GM10248 (cell line): ENCODE measurements at places on chromosomes 11 and 22.

- no peak for DNase-seq
These were observed 2.6 kb upstream of the P2RY2 start for GRCh38 chr11:73215191-73216134.

- no peak for DNase-seq
These were observed 43.8 kb upstream of the LYVE1 start for GRCh38 chr11:10611979-10612862.

GRCh38 chr22:37638391-37639069 lies 939 bp upstream of the SH3BP1 start:
- DNase-seq, result no peak

DNA sequence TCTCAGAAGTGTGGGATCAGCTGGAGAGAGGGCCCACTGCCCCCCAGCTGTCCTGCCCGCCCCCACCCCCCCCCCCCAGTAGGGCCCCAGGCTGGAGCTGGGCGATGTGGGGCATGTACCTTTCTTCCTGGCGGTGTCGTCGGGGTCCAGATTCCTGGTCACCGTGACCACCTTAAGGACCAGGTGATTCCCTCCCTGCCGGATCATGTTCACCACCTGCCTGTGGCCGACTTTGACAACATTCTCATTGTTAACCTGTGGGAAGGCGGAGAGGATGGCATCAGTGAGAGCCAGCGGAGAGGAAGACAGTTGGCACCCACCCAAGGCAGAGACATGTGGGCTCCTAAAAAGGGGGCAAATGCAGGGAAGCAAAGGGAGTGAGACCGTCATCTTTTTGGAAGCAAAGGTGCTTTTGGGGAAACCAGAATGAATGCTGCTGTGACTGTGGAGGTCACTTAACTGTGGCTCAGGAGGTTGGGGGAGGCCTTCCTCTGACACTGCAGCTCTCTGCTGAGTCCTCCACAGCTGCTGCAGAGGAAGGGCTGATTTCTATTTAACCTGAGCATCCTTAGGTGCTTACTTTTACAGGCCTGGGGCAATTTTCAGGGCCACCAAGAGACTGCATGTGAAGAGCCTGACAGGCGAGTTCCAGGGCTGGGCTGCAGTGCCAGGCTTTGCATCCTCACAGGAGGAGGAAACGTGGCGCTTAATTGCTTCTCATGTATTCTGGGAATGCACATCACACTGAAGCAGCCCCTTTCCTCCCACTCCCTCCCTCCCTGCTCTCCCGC lies 104.5 kb downstream of the CTTN start:
- DNase-seq, result no peak

DNA sequence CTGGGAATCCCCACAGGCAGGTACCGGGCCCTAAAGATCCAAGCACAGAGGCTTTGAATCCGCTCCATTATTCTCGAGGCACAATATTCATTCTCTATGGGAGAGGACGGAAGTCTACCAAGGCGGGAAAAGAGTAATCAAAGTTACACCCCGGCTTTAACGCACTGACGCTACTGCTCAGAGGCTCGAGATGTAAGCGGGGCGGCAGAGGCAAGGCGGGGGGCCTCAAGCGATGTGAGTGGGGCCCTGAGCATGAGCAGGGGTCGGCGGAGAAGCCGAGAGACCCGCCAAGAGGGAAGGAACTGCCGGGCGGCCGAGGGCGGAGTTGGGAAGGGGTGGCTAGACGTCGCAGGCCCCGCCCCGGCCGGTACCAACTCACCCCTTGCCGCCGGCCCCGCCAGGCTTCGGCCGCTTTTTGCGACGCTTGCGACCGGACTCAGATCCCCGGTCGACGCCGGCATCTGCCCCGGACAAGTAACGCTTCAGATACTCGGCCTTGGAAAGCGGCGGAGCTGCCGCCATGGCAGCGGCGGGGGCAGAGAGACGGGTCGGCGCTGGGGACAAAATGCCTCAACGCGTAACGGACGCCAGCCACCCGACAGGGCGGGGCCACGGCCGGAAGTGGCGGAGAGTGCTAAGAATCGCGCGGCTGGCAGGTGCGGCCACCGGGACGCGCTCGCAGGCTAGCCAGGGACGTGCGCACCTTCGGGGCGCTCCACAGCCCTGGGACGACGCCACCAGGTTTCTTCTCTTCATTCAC lies at the start of gene BUD13:
Gene BUD13 (minus strand): TSS at position 545 of the 760 bp plus-strand sequence. CDS start 23 bp downstream, at position 522.
- DNase-seq, result peak; percentile 96

DNA sequence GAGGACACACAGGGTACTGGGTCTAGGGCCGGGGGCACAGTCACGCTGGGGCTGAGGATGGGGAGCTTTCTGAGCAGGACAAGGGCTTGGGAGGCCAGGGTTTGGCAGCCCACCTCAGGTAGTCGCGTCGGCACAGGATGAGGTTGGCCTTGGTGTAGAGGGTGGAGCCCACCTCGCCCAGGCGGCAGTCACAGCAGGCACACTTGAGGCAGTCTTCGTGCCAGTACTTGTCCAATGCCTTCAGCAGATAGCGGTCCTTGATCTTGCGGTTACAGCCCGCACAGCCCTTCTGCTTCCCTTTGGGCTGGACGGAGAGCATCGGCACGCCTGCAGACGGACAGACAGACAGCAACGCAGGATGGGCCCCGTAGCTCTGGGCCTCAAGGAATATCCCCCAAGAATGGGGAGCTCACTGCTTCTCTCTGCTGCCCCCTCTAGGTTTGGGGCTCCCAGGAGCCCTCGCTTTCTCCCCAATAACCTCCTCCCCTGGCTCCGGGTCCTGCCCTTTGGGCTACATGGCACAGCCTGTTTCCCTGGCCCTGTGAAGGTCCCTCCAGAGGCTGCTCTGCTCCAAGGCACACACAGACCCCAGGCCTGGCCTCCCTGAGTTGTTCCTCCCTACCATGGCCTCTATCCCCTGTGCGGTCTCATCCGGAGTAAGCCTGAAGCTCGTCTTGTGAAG lies 33.4 kb downstream of the LMO1 start:
- DNase-seq, result no peak

DNA sequence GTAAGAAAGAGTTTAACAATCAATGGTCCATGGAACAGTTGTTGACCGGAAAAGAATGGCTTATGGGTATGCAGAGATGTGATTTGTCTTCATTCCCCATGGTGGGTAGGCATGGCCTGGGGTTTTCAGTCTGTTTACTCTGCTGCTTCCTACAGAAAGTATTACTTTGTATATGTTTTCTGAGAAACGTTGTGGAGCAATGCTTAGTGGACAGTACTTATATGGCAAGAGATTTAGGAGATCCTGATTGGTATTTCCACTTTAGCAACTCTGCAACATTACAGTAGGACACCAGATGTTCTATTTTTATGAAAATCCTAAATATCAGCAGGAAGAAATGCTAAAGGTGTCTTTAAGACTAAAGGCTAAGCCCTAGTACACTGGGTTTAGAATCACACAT lies 309.1 kb downstream of the AASDHPPT start:
- no peak for DNase-seq

GRCh38 chr11:553988-554340 lies 6.6 kb downstream of the LMNTD2 start:
- no peak for DNase-seq

DNA sequence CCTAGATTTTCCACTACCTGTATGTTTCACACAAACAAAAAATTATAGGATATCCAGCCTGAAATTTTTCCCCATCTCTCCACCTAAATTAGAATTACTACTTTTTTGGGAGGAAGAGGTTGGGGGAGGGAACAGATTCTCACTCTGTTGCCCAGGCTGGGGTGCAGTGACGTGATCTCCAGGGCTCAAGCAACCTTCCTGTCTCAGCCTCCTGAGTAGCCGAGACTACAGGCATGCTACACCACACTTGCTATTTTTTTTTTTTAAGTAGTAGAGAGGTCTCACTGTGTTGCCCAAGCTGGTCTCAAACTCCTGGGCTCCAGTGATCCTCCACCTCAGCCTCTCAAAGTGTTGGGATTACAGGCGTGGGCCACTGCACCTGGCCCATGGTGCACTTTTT lies 9.5 kb downstream of the JAML start:
- no peak for DNase-seq

GRCh38 chr11:114153224-114153623 lies 93.7 kb downstream of the ZBTB16 start:
- no peak for DNase-seq

- DNase-seq, result no peak
These were observed 44.3 kb downstream of the NNMT start for GRCh38 chr11:114340311-114341131.

- DNase-seq, result no peak
These were observed 129.0 kb downstream of the TEAD1 start for GRCh38 chr11:12803086-12803826.

DNA sequence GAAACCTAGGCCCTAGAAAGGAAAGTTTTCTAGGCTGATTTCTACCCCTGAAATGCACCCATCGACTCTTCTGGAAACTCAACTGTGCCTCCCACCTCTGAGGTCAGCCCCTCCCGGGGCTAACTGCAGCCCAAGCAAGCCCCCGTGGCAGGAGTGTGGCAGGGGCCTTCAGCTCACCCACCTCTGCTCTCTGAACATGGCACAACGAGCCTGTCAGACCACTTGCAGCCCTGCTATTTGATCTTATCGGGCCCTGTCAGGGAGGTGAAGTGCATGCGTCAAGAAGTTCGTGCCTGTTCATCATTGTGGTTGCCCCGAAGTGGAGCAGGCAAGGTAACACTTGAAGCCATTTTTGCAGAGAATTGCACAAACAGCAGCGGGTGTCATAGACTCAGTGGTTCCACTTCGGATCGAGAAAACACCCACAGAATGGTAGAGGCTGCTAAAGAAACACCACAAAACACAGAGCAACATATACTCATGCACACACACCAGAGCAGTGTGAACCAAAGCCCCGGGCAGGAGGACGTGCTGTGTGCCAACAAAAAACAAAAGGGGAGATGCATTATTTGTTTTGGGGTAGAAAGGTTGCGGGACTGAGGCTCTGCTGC lies 262.7 kb downstream of the ETS1 start:
- DNase-seq, result no peak

GRCh38 chr11:120109531-120109930 lies 28.4 kb downstream of the TRIM29 start:
- DNase-seq, result no peak

DNA sequence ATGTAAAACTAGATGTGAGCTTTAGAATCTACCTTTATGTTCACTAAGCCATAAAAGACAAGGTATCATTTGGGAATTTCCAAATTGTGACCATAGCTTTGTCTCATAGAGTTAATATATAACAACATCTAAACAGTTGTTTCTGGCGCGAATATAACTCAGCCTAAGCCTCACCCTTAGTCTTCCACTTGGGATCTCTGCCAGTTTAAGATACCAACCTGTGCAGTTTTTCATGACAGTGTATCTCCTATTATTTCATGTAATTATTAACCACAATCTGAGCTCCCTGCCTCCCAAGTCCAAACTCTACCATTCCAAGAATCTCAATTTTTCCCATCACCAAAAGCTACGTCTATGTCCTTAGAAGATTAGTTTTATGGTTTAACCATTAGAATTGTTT lies 572.5 kb upstream of the ISX start:
- no peak for DNase-seq

DNA sequence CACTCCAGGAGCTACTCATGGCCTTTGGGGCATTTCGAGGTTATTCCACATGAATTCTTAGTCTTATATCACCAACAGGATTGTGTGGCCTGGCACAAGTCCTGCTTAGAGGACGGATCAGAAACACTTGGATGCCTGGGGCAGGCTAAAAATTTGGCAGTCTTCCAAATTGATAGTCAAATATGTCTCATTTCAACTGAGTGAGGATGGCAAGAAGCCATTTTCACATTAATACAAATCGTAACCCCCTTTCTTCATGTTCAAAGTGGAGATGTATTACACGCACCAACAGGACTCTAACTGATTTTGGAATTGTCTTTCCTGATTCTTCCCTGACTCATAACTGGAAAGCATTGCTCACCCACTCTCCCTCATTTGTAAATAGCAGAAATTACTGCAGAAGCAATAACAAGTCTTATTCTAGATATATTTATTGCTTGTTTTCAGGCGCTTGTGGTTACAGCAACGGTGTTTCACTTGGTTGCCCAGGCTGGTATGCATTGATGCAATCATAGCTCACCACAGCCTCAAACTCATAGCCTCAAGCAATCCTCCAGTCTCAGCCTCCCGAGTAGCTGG lies 10.3 kb upstream of the CCDC86 start:
- no peak for DNase-seq

DNA sequence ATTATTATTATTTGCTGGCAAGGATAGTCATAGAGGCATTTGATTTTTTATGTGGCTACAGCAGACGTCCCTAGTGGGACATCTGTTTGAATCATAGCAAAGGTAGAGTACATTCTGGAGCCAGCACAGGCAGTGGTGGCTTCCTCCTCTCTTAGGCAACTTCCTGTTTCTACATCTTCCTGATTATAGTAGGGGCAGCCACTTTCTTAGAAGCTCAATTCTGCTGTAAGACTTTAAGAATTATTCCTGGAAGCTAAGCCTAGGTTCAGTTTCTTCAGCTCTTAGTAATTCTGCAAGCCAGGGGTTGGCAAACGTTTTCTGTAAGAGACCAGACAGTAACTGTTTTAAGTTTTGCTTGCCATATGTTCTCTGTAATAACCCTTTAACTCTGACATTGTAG lies 129.3 kb upstream of the TENM4 start:
- no peak for DNase-seq

DNA sequence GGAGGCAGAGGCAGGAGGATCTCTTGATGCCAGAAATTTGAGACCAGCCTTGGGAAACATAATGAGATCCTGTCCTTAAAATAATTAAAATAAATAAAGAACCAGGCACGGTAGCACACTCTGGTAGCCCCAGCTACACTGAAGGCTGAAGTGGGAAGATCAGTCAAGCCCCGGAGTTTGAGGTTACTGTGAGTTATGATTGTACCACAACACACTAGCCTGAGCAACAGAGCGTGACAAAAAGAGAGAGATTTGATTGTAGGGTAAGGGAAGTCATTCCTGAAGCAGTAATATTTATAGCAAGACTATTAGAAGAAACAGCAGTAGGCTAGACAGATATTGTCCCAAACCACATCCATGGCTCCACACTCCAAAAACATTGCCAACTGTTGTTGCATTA lies 1408.4 kb upstream of the TENM4 start:
- DNase-seq, result no peak

- DNase-seq, result no peak
These were observed 3.6 kb downstream of the BCL9L start for GRCh38 chr11:118921929-118922744.

- no peak for DNase-seq
These were observed 20.8 kb upstream of the ATP5MG start for GRCh38 chr11:118380571-118380970.

GRCh38 chr22:17769716-17770082 lies 4.6 kb downstream of the BID start:
- DNase-seq, result no peak

GRCh38 chr11:17197431-17197898 lies 10.3 kb downstream of the PIK3C2A start:
- DNase-seq, result no peak

GRCh38 chr22:43945632-43946383 lies 9.4 kb upstream of the SAMM50 start:
- DNase-seq, result peak; percentile 85

- DNase-seq, result no peak
These were observed 91.3 kb upstream of the KCNQ1OT1 start for GRCh38 chr11:2791139-2791520.

- DNase-seq, result peak; percentile 45
These were observed at the start of gene PRDM11 for GRCh38 chr11:45146072-45147016. Gene PRDM11, plus strand, starts transcription at chr11:45146639. Its CDS starts 35,128 bp downstream, at chr11:45181767.

- DNase-seq, result no peak
These were observed 90.9 kb downstream of the MICAL2 start for GRCh38 chr11:12200991-12201985.

- DNase-seq, result peak; percentile 18
These were observed 871 bp downstream of the BDNF start for GRCh38 chr11:27699242-27699925.
